ENCODE measurements at places on chromosomes 12 and 14.

DNA sequence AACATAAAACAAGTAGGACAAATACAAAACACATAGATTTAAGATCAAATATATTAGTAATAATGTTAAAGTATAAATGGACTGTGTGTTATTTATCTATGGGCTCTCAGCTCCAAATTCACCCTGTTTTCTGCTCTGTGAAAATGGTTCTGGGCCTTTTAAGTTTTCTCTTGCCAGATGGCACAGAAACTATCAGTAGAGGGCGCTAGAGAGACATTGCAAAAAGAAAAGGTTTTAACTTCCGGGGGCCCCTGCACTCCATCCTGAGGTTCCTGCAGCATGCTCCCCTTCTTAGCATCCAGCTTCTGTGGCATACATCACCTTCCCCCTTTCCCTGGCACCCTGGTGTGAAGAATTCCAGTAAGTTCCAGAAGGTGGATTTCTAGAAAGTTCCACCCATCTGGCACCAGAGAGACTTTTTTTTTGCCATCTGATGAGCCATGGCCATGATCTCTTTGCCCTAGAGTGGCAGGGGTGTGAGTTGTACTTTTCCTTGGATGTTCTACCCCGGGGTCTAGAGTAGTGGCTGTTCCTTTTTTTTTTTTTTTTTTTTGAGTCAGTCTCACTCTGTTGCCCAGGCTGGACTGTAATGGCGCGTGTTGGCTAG is 29.3 kb downstream of the ZCRB1 start:
- DNase-seq = no peak

GRCh38 chr12:22018860-22019259 is 27.2 kb upstream of the CMAS start:
- no peak for DNase-seq

- DNase-seq = no peak
Observed at GRCh38 chr12:1201886-1202285, 210.9 kb downstream of the ERC1 start.

GRCh38 chr12:94190623-94191022 is 42.2 kb downstream of the PLXNC1 start:
- no peak for DNase-seq

- DNase-seq = peak; percentile 16
Observed at GRCh38 chr14:21990116-21990515, 316.5 kb upstream of the OR4E1 start.

GRCh38 chr12:87661786-87662377 is 367.3 kb downstream of the C12orf50 start:
- DNase-seq = no peak

DNA sequence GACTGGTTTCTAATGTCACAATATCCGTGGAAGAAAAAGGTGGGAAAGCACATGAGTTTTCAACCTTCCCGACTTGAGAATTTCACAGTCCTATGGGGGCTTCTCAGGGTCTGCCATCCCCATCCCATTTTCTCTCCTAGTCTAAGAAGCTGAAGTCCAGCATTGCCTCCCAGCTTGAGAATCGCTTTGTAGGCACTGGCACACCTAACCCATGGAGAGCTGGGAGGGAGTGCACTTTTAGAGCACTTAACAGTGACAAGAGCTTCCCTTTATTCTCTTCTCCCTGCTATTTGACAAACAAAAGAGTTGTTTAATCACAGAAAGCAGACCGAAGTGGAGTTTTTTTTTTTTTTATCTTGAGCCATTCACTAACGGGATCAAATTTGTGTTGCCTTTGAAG is 22.8 kb upstream of the SRRM4 start:
- no peak for DNase-seq

DNA sequence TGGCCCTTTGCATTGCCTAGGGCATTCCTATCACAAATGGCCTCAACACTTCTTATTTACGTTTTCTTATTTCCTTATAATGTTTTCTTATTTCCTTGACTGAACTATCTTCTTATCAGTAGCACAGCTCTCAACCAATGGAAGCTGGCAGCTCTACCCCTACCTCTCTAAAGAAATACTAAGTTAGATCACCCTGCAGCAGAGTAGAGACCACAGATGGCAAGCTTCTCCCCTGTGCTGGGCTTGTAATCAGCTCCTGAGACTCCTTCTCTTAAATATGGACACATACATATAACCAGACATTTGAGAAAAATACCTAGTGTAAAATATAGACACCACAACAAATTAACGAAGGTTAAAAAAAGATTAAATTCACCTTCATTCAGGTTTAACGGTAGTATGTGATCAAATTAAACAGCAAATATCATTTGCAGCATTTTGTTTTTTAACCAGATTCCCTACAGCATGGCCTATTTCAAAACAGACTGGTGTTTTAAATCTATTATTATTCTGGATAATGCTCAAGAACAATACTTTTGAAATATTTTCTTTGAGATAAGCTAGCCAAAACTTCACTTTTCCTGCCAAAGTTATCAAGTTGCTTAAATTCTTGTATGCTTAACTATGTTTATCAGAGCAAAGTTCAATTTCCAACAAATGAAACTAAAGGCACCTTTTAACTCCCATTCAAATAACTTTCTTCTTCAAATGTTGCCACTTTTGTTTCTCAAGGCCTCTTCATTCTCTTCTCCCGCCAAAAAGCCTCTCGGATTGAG is 54.3 kb downstream of the SLC41A2 start:
- no peak for DNase-seq

DNA sequence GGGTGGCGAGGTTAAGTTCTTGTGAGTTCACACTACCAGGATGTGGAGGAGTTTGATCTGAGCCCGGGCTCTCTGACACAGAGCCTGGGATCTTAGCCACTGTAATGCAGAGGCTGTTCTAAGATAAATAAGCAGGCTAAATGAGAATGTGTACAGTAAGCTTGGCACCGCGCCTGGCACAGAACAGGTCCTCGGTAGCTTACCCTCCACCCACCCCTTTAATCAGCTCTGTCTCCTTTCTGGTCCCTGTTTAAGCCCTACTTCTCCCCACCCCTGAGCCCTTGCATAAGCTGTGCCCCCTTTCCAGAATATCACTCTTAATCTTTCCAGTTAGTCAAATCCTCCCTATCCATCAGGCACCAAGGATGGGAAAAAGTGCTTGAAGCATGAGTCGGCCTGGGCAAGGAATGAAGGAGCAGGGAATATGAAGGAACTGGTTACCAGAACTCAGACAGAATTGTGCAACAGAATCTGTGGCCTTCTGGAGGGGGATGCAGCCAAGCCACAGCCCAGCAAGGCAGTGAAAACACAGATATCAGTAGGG is 32.8 kb upstream of the CMKLR1 start:
- no peak for DNase-seq

GRCh38 chr12:67515679-67516340 is 132.7 kb upstream of the DYRK2 start:
- DNase-seq = no peak

Data from urothelium cell line (cell line).